ENCODE measurements at places on chromosomes 5 and 9.
A peak's percentile ranks its signal among the peaks of the same experiment; 100 is the strongest.

DNA sequence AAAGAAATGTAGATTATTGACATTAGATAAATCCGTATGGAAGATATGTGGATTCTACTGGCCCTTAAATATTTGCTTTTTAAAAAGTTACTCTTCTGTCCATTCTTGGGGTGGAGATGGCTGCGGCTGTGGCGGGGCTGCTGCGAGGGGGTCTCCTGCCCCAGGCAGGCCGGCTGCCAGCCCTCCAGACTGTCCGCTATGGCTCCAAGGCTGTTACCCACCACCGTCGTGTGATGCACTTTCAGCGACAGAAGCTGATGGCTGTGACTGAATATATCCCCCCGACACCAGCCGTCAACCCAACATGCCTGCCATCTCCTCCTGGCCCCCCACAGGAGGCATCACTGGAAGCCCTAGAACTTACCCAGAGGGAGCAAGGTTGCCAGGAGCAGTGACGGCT, 50.7 kb downstream of the FAM170A start:
- no peak for DNase-seq

DNA sequence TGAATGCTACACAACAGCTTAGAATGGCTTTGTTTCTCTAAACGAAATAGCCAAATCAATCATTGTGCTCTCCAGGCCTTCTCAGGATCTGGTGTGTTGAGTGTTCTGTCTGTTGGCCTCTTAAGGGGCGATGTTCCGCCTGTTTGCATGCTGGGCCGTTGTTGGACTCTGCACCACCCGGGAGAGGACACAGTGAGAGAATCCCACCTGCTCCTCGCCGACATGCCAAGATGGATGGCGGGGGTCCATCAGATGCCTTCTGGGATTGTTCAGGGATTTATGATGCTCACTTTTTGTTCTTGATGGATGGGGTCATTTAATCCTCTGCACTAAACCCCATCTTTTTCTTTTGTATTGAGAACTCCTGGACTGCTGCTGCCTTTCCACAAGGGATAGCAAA, 159.9 kb downstream of the NTRK2 start:
- DNase-seq = no peak

- DNase-seq = no peak
These were observed 27.7 kb upstream of the TRIO start for GRCh38 chr5:14115323-14115895.

DNA sequence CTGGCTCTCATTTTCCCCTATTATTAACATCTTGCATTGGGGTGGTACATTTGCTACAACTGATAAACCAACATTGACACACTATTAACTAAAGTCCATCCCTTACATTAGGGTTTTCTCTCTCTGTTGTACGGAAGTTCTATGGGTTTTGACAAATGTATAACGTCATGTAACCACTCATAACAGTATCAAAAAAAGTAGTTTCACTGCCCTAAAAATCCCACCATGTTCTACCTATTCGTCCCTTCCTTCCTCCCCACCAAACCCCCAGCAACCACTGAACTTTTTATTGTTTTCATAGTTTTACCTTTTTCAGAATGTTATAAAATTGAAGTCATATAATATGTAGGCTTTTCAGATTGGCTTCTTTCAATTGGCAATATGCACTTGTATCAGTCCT, 40.1 kb downstream of the MLLT3 start:
- DNase-seq = no peak

- no peak for DNase-seq
These were observed 332.4 kb downstream of the MSX2 start for GRCh38 chr5:175056831-175057230.

- DNase-seq = no peak
These were observed 6.1 kb upstream of the ADGRD2 start for GRCh38 chr9:124444166-124444565.

DNA sequence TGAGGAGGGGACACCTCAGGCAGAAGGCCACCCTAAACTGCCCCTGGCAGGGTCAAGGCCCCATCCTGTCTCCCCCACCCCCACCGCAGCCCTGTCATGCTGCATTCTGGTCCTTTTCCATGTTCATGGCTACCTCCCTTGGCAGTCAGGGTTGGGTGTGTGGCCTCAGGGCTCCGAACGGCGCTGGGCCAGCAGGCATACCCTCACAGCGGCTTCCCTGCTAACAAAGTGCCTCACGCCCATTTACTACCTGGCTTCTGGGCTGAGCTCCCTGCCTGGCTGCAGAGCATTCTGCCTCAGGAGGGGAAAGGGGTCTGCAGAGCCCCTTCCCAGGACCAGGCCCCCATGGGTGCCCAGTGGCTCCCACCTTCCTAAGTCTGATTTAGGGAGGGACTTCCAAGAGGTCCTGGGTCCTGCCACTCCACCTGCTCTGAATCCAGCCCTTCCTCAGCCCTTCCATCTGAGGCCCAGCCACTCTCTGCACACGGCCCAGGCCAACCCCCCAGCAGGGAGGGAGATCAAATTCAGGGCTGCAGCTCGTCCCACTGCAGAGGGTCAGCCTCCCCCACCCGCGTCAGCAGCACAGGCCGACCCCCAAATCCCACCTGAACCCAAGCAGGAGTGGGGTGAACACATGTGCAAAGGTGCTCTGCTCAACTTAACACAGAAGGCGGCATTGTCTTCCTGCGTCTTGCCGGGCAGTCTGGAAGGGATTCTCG, 115.9 kb upstream of the PHYKPL start:
- DNase-seq = no peak

GRCh38 chr9:89878003-89878411, 273.2 kb downstream of the GADD45G start:
- DNase-seq = no peak

DNA sequence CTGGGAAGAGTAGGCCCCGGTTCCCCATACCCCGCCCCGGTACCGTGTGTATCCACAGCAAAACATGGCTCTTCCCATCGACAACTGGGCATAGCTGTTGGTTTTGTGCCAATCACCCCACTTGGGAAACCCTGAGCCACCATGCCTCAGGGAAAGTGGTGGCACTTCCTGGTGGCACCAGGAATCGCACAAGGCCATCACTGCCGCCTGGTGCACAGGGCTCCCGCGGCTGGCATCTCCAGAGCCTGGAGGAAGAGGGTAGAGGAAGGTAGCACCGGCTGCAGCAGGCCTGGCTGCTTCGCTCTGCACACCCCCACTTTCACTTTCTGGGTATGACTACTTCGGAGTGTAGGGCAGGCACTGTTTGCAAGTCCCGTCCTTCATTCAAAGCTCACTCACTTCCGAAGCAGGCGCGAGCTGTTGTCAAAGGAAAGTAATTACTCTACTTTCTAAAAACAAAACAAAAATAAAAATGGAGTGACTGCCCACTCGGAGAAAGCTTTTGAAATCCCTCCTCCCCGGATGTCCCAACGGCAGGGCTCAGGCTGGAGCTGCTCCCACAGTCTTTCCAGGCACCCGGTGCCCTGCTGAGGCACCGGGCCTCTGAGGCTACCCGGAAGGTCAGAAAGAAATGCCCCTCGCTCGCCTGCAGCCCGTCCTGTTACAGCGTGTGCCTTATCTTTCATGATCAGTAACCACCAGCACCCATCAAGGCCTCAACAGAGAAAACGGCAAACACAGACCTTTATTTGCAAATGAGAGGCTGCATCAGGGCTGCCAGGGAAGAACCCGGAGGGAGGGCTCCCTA, 2.0 kb downstream of the BRD3 start:
- peak; percentile 54 for DNase-seq

DNA sequence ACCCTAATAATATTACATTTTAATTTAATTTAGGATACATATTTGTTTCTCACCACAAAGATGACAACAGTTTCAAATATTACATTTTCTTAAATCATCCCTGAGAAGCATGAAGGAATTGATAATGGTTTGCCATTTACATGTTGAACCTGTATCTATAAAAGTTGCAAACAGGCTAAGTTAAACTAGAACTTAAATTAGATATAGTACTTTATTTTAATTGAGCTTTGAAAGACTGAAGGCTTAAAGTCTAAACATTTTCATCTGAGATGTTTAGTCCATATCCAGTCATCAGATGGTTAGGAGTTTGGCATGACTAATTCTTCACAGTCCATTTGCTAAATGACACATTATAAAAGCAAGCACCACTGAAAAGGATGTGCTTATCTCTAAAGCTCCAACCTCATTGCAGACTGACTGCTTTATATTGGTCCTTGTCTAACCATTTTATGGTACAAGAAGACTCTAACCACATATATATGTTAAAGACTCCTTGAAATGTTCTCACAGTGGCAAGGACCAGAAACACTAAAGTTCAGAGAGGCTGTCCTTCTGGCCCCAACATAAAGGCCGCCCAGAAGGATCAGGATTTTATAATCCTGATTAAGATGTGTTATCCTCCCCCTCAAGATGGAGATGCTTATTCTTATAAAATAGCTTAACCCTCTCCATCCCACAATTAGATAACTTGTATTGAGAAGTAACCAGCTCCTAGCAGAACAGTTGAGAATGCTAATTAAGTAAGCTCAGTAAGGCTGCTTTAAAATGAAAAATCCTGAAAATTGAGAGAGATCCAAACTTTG, 25.8 kb downstream of the WNT8A start:
- no peak for DNase-seq

GRCh38 chr5:149320791-149321330, 24.4 kb upstream of the GRPEL2 start:
- no peak for DNase-seq

GRCh38 chr5:139805545-139805944, 9.9 kb downstream of the PSD2 start:
- no peak for DNase-seq

DNA sequence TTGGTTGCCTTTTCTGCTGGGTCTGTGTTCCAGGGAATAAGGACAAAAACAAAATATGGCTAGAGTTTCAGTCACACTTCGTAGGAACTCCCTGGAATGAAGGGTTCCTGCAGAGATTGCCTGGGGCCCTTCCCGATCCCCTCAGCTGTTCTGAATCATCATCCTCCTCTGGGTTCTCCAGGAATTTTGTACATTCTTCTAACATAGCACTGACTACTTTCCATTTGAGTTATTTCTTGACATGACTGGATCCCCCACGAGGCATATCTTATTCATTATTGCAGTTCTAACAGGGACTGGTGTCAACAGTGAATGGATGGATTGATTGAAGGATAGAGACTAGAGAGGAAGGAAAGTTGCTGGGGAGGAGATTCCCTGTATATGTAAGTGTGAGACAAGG, 49.2 kb upstream of the TNC start:
- DNase-seq = no peak

DNA sequence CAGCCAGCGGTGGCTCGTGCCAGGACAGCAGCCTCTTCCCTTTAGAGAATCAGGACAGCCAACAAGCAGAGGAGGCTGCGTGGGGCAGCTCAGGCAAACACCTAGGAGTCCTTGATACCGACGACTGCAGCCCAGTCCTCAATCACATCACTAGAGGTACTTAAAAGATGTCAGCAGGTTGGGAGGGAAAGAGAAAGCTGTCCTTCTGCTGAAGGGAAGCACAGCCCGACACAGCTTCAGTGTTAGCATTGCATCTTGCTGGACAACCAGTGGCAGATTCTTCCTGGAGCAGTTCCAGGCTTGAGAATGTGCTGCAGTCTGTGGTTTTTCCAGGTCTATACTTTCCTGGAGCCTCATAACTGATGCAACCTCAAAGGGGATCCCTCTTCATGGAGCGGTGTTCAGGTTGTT, 230.5 kb downstream of the SYK start:
- DNase-seq = no peak

DNA sequence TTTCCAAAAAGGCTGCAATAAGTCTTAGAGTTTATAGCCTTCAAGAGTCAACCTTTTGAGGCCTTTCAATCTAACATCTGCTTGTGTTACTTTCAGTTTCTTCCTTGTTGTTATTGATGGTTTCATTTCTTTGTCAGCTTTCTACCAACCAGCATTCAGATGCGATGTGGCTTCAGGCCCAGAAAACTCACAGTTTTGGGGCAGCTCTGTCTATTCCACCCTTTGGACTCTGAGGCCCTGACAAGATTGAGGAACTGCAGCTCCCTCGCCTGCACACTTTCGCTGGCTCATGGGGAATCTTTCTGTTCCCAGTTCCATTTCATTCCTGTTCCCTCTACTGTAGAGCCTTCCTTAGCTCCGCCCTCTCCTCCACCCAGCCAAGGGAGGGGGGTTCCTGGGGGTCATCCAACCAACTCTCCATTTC, 13.3 kb upstream of the WHRN start:
- no peak for DNase-seq

- DNase-seq = no peak
These were observed 99.8 kb downstream of the TRIO start for GRCh38 chr5:14242871-14243383.

- DNase-seq = no peak
These were observed 13.3 kb upstream of the RNF130 start for GRCh38 chr5:180084638-180085561.

GRCh38 chr5:114360357-114360756, 1.5 kb upstream of the KCNN2 start:
- no peak for DNase-seq

DNA sequence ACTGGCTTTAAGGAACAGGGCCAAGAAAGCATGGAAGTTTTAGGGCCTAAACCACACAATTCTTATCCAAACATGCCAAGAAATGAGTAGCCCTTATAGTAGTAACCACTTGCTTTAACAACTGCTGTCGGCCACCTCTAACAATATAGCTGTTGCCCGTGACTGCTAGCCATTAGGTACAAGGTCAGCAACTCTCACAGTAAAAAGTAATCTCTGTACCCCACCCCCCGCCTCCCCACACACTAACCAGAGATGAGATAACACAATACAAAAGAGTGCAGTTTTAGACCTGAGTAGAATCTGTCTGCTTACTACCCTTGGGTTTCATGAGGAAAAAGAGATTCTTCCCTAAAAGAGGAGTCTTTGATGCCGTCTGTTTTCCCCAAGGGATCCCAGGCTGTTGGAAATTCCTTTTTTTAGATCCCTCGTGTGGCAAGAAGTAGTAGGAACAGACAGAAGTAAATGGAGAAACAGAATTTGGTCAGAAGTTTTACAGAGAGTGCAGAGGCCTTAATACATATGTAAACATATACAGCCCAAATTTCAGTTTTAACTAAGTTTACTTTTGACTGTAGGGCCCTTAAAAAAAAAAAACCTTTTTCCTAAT, 94.3 kb downstream of the WDR41 start:
- DNase-seq = no peak

DNA sequence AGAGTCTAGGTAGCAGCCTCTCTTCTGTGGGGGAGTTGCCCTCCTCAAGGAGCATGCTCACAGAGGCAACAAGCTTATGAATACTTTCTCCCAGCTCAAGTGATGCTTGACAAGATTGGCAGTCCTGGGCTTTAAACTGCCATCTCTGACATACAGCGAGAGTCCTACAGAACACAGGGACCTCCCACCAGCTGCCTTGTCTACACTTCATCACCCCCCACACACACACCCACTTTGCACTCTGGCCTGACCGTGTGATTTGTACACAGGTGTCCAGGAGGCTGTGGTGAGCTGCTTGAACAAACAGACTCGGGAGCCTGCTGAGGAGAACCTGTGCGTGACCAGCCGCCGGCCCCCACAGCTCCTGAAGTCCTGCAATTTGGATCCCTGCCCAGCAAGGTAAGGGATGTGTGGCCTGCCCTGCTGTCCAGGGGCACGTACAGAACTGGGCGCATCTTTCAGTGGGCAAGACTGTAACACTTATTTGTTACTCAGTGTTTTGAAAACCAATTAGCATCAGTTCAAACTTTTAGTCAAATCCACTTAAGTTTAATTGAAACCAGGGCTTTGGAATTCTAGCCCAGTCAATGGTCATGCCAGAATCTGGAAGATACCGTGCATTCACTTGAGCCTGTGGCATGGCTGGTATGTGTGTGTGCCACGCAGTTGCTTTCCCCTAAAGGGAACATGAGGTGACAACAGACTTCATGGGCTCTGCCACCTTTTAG, 247.5 kb downstream of the ADAMTSL1 start:
- no peak for DNase-seq

GRCh38 chr5:25181249-25181648, 536.5 kb upstream of the CDH10 start:
- DNase-seq = no peak

- no peak for DNase-seq
These were observed 59.7 kb downstream of the OSMR start for GRCh38 chr5:38905516-38905915.

Data from stimulated activated CD8-positive, alpha-beta memory T cell treated with anti-CD3 and anti-CD28 coated beads, Interleukin-4, amount 100 ng/mL, for 24 hours (primary cell).